Activated CD4-positive, CD25-positive, alpha-beta regulatory T cell (primary cell): ENCODE measurements at places on chromosomes 11 and 22.
A peak's percentile ranks its signal among the peaks of the same experiment; 100 is the strongest.

DNA sequence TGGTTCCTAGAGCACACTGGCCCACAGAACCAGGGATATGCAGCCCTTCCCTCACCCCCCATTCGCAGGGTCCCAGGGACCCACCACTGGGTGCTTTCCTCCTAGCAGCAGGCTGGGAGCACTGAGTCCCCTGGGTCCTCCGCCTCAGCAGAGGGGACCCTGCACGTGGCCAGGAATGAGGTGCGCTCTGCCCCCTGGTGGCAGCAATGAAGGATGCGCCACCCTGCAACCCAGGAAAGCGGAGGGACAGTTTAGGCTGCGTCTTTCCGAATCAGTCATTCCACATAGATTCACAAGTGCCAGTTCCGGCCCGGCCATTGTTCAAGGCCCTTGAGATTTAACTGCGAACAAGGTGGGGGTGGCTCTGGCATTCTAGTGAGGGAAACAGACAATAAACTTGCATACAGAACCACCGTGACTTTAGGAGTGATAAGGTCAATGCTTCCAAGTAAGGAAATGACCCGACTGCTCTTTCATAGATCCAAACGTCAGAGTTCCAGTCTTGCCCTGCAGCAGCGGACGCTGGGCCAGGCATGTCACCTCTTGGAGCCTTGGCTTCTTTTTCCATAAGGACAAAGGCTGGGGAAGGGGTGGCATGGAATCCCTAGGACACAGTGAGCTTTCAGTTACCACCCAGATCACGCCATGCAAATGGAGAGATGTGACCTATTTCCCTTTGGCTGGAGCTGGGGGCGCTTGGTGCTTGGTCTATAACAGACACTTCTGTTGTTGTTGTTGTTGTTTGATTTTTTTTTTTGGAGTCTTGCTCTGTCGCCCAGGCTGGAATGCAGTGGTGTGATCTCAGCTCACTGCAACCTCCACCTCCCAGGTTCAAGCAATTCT lies 7.7 kb downstream of the RIN1 start:
- DNase-seq, result peak; percentile 60

- no peak for DNase-seq
Observed at GRCh38 chr11:134082990-134083389, 14.1 kb downstream of the JAM3 start.

GRCh38 chr11:96211436-96211835 lies 131.6 kb downstream of the MAML2 start:
- no peak for DNase-seq

DNA sequence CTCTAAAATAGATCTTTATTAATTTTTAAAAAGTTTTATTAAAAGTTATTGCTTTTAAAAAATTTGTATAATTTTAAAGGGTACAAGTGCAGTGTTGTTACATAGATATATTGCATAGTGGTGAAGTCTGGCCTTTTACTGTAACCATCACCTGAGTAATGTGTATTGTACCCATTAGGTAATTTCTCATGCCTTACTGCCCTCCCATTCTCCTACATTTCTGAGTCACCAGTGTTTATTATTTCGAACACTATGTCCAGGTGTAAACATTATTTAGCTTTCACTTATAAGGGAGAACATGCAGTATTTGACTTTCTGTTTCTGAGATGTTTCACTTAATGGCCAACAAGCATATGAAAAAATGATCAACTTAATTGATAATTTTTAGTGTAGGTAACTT lies 2.3 kb downstream of the OR51G1 start:
- DNase-seq, result no peak

DNA sequence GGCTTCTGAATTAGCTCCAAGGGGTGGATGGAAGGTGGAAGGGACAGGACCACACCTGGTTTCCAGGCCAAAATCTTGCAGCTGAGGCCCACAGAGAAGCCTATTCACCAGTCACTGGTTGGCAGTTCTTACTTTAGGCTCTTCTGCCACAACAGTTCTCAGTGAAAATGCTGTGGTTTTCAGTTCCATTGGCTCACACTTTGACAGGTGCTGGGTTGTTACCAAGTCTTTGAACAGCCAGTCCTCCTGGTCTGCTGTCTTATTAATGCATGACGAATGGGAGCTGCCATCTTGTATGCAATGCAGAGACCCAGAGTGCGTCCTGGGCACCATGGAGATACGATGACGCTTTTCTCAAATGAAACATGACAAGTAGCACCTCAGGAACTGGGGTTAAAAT lies 232.0 kb upstream of the ZBED5 start:
- DNase-seq, result no peak

- DNase-seq, result no peak
Observed at GRCh38 chr11:45857961-45858474, 10.7 kb downstream of the CRY2 start.

- no peak for DNase-seq
Observed at GRCh38 chr11:1858154-1858553, 5.3 kb downstream of the LSP1 start.

- no peak for DNase-seq
Observed at GRCh38 chr11:73671701-73672100, 25.3 kb downstream of the PLEKHB1 start.

DNA sequence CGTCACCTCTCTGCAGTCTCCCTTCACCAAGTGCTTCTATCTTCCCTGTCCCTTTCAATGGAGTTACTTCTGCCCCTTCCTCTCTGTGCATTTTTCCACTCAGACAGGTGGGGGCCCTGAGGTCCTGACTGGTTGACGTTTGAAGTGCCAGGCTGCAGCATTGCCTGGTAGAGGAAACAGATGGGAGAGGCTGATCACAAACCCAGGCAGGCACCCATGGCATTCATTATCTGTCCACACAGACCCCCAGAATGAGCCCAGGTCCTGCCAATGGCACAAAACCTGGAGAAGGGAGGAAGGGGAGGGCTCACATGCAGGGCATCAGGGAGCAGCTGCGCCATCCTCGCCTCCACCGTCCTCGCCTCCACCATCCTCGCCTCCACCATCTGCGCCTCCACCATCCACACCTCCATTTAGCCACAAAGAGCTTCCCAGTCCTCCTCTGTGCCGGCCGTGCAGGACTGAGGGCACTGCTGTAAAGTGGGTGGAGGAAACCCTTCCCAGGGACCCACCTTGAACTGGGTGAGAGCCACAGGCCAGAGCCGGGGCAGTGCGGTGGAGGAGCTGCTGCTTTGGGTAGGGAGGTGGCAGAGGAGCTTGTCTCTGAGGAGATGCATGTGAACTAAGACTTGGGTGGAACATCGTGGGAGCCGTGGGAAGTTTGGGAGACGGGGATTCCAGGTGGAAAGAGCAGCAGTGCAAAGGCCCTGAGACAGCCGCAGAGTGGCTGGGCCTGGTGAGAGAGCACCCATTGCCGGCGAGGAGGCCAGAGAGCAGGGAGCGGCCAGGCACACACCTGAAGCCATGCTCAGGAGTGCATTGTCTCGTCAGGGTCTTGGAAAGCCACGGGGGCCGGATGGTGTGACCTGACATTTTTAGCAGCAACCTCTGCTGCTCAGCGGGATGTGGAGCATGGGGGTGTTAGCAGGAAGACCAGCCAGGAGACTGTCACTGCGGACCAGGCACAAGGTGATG lies 145.1 kb downstream of the TBC1D22A start:
- no peak for DNase-seq

DNA sequence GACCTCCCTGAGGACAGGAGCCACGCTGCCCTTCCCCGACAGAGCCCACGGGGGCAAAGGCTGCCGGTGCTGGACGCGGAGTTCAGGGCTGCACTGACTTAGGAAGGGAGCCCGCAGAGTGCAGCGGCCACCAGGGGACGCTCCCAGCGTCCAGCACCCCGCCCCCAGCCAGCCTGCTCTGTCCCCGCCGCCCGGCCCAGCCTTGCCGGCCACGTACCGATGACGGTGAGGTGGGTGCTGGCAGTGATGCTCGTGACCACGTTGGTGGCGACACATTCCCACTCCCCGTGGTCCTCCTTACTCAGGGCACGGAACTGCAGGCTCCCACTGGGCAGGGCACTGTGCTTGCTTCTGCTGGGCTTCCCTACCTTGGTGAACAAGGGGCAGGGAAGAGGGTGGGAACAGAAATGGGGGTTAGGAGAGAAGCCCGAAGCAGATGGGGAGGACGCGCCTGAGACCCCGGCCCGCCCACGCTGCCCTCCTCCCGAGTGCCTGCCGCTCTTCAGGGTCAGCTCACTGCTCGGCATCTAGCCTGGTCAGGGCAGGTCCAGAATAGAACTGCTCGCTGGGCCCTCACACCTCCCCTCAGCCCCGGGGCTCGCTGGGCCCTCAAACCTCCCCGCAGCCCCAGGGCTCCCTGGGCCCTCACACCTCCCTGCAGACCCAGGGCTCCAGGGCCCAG lies 25.9 kb downstream of the IGSF9B start:
- DNase-seq, result no peak

- DNase-seq, result no peak
Observed at GRCh38 chr11:8719211-8719649, 36.6 kb downstream of the RPL27A start.

- DNase-seq, result no peak
Observed at GRCh38 chr11:67119585-67120391, 725 bp downstream of the KDM2A start.

GRCh38 chr22:26673486-26673885 lies 16.1 kb downstream of the MIAT start:
- DNase-seq, result no peak

- no peak for DNase-seq
Observed at GRCh38 chr11:110034806-110035205, 58.4 kb upstream of the ZC3H12C start.

GRCh38 chr11:22728600-22729389 lies 62.4 kb downstream of the GAS2 start:
- no peak for DNase-seq

- DNase-seq, result no peak
Observed at GRCh38 chr22:37985751-37986281, 1.5 kb upstream of the SOX10 start.

DNA sequence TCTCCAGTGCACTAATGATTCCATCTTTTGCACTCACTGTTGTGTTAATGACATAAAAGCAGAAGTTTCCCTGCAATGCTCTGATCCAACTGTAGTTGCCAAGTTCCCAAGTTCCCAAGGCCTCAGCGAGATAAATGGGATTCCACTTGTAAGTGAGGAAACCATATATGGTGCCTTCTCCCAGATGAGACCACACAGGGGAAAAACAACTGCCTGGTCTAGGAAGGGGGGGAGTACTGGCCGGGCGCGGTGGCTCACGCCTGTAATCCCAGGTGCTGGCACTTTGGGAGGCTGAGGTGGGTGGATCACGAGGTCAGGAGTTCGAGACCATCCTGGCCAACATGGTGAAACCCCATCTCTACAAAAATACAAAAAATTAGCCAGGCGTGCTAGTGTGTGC lies 23.3 kb upstream of the RELA start:
- no peak for DNase-seq

DNA sequence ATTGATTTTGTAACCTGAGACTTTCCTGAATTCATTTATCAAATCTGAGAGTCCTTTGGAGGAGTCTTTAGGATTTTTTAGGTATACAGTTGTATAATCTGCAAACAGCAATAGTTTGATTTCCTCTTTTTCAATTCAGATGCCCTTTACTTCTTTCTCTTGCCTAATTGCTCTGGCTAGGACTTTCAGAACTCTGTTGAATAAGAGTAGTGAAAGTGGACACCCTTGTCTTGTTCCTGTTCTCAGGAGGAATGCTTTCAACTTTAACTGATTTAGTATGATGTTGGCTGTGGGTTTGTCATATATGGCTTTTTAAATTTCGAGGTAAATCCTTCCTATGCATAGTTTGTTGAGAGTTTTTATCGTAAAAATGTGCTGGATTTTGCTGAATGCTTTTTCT lies 227.4 kb downstream of the CSNK2A3 start:
- no peak for DNase-seq

DNA sequence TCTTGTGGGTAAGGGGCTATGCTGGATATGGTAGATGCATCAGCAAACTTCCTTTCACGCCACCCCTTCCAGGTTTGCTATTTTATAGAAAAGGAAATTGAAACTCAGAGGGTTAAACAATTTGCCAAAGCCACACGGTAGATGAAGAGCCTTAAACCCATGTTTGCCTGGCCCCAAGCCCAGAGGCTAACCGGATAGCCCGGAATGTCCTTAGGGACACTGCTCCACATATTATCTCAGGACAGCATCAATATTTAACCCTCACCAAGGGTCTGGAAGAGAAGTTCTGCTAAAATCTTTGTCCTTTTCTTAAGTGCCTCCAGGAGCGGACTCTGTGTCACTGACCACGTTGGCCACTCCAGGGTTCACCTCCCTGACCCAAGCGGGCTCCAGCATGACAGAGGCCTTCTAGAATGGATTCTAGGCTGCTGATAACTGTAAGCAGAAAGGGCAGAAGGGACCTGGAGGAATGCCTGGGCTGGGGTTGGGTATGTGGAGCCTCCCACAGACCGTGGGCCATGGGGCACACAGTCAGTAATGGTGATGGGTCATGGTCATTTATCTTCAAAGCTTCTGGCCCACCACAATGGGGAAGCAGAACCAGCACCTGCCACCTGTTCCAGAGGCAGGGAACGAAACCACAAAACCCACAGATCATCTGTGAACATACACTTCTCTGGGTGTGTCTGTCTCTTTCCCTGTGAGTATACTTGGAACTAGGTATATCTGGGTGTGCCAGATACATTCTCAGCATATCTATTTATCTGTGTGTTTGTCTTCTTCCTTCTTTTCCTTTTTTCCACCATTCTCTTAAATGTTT lies 5.4 kb upstream of the TMEM86A start:
- no peak for DNase-seq

- no peak for DNase-seq
Observed at GRCh38 chr11:100631316-100631715, 55.8 kb upstream of the ARHGAP42 start.

DNA sequence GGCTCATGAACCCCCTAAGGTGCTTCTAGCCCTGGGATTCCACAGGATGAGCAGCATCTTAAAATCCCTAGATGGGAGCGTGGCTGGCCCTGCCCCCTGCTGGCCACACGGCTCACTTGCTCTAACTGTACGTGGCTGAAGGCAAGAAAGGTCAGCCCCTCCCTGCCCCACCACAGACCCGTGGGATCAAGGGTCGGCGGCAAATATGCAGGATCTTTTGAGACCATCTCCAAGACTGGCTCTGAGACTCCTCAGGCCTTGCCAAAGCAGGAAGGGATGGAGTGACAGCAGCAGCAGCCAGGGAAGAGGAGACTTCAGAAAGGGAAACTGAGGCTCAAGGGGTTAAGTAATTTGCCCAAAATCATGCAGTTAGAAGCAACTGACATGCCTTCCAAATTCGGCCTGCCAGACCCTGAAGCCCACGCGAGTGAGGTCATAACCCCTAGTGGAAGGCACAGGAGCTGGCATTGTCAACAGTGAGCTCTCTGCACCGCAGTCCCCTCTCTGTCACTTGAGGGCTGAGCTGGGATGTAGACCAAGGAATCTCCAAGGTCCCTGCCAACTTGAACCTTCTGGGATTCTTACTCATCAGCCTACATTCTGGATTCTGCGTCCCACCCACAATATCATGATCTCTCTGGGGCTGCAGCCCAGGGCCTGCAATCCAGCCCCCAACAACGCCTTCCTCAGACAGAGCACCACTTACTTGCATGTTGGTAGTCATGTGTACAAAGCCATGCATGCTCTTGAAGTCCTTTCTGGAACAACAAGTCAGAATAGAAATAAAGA lies 31.4 kb downstream of the CREB3L1 start:
- DNase-seq, result peak; percentile 21

GRCh38 chr22:36363349-36363981 lies 24.3 kb downstream of the MYH9 start:
- no peak for DNase-seq

- DNase-seq, result no peak
Observed at GRCh38 chr11:22656130-22656529, 10.3 kb upstream of the GAS2 start.

- no peak for DNase-seq
Observed at GRCh38 chr11:47337229-47337924, 15.1 kb downstream of the MYBPC3 start.
